ENCODE measurements at places on chromosomes 6 and 20.

GRCh38 chr6:144559865-144560593 lies 274.9 kb downstream of the UTRN start:
- no peak for DNase-seq

- peak; percentile 53 for DNase-seq
Measured at GRCh38 chr6:87407561-87407900, 241 bp upstream of the CFAP206 start.

GRCh38 chr6:11975353-11975977 lies 36.6 kb upstream of the HIVEP1 start:
- DNase-seq: no peak

GRCh38 chr20:48295445-48295903 lies 510.2 kb upstream of the SULF2 start:
- peak; percentile 95 for DNase-seq

DNA sequence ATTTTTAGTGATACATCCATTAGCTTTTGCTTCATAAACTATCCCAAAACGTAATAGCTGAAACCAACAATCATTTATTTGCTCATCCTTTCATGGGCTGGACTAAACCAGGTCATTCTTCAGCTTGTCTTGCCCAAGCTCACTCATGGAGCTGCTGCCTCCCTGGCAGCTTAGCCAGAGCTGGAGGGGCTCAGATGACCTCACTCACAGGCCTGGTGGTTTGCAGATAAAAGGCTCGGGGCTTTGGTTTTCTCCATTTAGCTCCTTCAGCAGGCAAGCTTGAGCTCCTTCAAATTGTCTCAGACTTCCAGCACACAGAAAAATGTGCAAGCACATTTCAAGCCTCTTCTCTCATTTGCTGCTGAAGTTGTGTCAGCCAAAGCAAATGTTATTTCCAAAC lies 139.1 kb downstream of the BTBD3 start:
- DNase-seq: no peak

DNA sequence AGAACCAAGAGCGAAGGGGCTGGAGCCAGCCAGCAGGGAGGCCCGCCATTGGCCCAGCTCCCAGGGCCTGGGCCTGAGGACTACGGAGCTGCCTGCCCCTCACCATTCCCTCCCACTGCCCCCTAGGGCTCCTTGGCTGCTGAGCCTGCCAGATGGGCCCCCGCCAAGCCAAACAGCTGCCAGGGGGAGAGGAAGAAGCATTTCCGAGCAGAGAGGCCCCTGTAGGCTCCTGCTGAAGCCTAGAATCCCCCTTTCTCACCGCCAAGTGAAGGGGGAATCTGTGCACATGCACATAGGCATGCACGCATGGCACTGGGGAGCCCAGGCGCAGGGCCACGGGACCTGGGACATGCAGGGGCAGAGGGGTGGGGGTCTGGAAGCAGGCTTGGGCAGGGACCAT lies 28.5 kb upstream of the MRPS18A start:
- no peak for DNase-seq

DNA sequence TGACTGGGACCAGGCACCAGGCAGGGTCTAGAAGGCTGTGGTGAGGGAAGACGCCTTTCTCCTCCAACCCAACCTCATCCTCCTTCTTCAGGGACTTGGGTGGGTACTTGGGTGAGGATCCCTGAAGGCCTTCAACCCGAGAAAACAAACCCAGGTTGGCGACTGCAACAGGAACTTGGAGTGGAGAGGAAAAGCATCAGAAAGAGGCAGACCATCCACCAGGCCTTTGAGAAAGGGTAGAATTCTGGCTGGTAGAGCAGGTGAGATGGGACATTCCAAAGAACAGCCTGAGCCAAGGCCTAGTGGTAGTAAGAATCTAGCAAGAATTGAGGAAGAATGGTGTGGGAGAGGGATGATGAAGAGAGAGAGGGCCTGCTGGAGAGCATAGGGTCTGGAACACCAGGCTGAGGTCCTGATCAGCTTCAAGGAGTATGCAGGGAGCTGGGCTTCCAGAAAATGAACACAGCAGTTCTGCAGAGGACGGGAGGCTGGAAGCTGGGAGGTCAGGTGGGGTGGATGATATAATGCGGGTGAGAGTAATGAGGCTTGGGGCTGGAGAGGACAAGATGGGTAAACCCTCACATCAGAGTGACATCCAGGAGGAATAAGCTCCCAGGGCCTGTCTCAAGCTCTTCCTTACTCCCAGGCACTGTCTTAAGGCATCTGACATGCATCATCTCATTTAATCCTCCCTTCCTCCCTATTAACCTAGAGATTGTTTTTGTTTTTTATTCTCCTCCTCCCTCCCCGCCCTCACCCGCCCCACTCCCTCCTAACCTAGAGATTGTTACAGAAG lies 45.2 kb upstream of the TTPAL start:
- no peak for DNase-seq

DNA sequence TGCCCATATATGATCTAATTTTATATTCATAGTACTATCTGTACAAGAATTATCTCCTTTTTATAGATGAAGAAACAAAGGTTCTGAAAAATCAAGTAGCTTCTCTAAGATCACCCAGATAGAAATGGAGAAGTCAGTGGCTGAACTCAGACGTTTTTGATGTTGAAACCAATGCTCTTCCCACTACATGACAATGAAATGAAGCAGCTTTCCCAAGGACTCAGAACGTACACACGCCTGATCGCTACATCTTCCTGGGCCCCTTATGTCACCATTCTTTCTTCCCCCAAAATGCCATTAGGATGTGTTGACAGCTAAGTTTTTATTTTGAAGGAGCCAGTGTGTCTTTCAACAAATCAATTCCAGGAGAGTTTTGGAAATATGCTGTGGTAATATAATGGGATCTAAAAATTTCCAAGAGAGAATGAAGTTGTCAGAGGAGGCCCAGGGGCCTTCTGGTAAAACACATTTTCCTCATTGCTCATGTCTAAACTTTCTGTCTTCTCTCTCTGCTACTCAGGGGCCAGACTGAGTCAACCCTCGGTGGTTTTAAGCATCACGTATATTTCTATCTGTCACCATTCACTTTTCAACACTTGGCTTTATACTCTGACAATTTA lies 98.1 kb upstream of the COL21A1 start:
- DNase-seq: no peak

DNA sequence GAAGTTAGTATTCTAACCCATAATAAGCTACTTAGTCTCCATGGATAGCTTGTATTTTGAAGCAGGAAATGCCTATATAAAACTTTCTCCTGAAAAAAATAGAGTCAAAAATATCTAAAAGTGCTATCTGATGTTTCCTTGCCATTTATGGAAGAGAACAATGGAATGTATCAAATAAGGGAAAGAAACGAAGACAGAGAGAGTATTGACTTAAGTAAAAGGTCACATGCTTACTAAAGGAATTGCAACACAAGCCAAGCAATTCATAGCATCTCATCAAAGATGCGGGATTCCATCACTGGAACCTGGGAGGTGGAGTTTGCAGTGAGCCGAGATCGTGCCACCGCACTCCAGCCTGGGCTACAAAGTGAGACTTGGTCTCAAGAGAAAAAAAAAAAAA lies 112.9 kb upstream of the DTNBP1 start:
- no peak for DNase-seq

- no peak for DNase-seq
Measured at GRCh38 chr20:44125332-44126127, 61.5 kb downstream of the JPH2 start.

DNA sequence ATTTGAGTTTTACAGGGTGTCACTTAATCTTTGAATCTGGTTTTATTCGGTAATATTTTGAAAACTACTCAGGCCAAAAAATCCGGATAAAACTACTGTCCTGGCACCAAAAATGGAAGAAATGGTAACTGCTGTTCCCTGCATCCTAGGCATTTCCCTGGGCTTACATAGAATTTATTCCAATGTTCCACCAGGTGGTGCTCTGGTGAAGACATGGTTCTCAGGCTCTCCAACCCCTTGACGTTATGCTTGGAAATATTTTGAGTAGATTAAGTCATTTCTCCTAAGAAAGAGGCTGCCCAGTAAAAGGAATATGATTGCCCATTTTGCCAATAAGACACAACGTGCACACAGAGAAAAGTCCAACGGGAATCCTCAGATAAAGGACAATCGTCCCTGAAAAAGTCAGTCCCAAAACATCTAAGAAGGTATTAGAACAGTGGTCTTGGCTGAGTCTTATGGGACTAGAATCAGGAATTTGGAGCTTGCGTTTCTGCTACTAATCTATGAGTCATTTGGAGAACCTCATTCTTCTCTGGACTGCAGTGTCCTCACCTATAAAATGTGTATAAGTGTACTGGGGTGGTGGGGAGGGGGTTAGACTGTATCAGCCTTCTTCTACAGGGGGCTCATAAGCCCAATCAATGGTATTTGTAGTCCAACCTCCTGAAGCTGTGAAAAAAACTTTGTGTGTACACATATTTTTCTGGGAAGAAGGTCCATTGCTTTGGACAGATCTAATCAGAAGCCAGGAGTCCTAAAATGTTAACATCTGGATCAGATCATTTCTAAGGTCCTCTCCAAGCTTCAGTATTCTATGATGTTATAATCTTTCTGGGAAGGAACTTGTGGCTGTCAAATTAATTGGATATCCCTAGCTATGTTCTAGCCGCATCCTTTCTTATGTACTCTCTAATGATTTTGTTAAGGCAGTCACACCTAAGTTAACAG lies 131.0 kb upstream of the BMP2 start:
- peak; percentile 56 for DNase-seq

DNA sequence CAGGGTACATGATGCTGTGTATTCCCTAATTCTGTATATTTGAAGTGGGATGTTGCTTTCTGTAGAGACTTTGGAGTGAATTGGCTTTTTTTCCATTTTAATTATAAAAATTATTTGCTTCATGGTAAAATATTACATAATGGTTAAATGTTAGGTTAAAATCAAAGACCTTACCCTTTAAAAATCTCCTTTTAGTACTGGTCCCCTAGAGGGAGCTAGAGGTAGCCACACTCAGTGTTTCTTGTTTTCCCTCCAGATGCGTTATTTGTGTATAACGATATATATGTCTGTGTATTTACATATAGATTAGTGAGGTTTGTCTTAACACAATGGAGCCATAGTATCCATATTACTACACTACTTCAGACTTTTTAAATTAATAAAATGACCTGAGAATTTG lies 146.7 kb downstream of the PLCB4 start:
- peak; percentile 34 for DNase-seq

All from ACHN (cell line).